ENCODE measurements at places on chromosomes 2 and 18.

DNA sequence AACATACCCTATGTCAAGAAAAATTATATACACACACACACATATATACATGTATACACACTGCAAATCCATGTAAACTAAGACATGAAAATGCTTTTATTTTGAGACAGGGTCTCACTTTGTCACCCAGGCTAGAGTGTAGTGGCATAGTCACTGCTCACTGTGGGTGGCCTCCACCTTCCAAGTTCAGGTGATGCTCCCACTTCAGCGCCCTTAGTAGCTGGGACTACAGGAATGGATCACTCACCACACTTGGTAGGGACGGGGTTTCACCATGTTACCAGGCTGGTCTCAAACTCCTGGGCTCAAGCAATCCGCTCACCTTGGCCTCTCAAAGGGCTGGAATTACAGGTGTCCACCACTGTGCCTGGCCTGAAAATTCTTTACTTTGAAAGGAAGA, 617.6 kb downstream of the NYAP2 start:
- DNase-seq, result no peak

DNA sequence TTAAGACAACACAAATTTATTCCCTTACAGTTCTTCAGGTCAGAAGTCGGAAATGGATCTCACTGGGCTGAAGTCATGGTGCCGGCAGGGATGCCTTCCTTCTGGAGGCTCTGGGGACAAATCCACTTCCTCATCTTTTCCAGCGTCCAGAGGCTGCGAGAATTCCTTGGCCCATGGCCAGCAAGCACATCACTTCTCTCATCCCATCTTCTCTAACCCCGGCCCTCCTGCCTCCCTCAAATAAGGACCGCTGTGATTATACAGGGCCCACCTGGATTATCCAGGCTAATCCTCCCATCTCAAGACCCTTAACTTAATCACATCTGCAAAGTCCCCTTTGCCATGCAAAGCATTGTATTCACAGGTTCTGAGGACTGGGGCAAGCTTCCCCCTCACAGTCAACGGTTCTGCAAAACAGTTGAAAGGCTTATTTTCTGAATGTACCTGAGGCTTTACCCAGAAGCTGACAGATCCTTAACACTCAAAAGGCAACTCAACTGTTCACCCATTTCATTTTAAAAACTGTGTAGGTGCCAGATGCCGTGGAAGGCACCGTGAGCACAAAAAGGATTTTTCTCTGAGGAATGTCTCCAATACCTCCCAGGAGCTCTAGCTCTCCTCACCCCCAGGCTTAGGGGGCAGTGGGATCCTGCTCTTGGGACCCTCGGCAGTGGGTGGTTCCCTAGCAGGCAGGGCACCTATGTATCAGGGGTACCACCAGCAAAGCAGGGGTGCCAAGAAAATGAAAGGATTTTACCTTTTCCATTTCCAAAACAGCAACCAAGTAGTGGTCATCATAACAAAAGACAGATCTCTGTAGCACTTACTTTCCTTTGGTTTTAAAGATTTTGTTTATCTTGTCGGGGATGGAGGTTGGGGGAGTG, 84.0 kb downstream of the KCTD1 start:
- no peak for DNase-seq

DNA sequence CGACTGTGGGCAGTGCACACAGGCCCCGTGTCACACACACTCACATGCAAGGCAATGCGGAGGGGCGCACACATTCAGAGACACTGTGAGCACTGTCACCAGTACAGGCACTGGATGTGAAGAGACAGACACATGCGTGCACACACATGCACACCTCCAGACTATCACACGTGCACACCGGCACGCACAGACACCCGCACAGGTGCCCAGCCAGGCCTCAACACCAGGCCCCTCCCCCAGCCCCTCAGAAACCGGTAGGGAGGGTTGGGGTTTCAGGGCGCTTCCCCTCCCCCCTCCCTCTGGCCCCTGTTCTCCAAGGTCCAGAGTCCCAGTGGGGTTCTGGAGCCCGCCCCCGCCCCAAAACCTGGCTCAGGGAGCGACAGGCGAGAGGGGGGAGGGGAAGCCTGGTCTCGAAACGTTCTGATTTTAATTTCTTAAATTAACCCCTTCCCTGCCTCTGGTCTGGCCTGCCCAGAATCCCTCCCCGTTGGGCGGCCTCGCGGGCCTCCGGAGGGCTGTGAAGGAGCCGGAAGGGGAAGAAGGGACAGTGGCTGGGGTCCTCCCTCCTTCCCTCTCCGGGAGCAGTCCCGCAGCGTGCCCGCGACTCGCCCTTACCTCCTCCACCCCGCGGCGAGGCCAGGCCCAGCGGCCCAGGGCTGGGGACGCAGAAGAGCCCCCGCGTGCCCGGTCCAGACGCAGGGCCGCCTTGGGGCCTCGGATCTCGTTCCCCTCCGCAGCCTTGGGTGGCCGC, 558 bp downstream of the FBXO41 start:
- DNase-seq, result no peak

- no peak for DNase-seq
These were observed 385.9 kb downstream of the TNS1 start for GRCh38 chr2:217616936-217617335.

DNA sequence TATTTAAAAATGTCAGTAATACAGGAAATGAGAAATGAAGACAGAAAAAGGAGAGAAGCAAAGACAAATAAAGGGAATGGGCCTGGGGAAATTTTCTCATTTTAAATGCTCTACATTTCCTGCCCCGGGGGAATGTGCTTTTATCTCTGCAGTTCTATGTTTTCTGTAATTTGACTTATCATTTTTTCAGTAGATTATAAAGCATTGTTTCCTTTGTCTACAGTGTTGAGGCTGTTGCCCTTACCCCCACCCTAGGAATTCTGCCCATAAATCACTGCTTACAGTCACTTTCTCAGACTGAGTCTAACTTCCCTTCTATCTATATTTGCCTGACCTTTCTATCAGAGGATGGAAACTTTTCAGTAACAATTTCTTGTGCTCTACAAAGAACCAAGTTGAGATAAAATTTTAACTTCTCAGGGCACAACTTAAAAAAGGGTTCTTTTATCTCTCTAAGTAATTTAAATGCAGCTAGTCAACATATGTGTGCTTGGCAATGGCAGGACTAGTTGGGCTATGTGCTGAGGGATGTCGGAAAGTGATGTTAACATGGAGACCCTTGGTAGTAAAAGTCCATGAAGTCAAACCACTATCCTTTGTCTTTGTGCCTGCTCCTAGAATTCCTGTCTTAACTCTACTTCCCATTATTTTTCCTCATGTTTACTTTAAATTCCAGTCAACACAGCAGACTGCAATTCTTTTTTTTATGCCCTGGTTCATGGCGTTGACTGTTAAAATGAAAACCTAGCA, 146.5 kb upstream of the MMADHC start:
- DNase-seq, result no peak

DNA sequence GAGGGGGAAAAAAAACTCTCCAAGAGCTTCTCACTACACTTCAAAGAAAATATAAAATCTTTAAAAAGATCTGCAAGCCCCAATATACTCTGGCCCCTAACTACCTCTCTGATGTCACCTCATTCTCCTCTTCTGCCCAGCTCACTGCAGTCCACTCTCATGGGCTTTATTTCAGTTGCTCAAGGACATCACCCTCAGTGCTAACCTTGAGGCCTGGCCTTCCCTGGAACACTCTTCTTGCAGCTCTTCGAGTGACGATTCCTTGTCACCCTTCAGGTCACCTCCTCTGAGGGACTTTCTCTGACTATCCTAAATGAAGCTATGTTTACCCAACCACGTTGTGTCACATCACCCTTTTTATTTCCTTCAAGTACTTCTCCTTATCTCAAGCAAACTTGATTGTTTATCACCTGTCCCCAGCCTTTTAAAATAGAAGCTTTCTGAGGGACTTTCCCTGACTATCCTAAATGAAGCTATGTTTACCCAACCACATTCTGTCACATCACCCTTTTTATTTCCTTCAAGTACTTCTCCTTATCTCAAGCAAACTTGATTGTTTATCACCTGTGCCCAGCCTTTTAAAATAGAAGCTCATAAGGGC, 10.4 kb downstream of the RTTN start:
- no peak for DNase-seq

GRCh38 chr2:128436479-128437203, 118.0 kb upstream of the HS6ST1 start:
- DNase-seq, result no peak

DNA sequence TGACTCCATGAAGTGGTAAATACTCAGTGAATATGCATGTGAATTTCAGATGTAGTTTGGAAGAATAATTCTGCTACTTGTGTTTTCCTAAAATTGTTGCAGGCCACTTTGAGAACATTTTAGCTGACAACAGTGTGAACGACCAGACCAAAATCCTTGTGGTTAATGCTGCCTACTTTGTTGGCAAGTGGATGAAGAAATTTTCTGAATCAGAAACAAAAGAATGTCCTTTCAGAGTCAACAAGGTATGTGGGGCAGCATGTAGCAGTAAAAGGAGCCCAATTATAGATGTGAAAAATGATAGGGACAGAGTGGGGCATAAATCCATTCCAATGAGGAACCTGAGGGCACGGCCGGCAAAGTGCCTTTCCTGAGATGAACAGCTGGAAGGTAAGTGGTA, 16.1 kb downstream of the SERPINB5 start:
- DNase-seq, result no peak

- DNase-seq, result no peak
These were observed 212.4 kb downstream of the ANAPC1 start for GRCh38 chr2:111671426-111672150.

DNA sequence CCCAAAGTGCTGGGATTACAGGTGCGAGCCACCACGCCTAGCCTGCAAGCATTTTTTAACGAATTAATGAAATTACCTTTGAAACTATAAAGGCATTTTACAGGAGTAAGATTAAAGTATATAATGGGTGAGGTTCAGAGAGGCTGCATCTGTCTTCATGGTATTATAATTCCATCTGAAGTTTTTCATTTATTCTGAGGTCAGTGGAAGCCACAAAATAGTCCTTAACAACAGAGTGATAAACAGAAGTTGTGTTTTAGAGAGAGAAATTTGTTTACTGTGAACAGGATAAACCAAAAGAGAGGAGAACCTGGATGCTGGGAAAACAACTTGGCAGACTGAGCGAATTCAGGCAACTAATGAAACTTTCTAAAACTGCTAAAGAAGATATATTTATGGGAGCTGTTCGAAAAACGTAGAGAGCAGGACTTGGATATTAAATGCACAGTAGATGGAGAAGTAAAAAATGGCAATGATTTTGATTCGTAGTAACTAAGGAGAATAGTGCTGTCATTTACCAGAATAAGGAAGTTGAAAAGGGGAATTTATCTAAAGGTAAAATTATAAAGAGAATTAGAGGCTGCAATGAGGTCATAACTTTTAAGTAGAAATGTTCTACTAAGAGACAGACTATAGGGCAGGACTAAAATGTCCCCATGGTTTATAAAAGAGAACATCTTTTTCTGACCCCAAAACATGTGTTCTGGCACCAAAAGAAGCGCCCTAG, 37.9 kb upstream of the ITGA4 start:
- DNase-seq, result no peak

GRCh38 chr2:102055346-102055990, 63.7 kb downstream of the IL1R2 start:
- DNase-seq, result no peak

- no peak for DNase-seq
These were observed 901.6 kb downstream of the EPHA4 start for GRCh38 chr2:220670511-220670910.

GRCh38 chr2:5319493-5319892, 372.7 kb upstream of the SOX11 start:
- DNase-seq, result no peak

GRCh38 chr2:1847846-1848598, 103.7 kb upstream of the PXDN start:
- DNase-seq, result no peak

GRCh38 chr18:60892441-60892840, 440.8 kb upstream of the CDH20 start:
- DNase-seq, result no peak

DNA sequence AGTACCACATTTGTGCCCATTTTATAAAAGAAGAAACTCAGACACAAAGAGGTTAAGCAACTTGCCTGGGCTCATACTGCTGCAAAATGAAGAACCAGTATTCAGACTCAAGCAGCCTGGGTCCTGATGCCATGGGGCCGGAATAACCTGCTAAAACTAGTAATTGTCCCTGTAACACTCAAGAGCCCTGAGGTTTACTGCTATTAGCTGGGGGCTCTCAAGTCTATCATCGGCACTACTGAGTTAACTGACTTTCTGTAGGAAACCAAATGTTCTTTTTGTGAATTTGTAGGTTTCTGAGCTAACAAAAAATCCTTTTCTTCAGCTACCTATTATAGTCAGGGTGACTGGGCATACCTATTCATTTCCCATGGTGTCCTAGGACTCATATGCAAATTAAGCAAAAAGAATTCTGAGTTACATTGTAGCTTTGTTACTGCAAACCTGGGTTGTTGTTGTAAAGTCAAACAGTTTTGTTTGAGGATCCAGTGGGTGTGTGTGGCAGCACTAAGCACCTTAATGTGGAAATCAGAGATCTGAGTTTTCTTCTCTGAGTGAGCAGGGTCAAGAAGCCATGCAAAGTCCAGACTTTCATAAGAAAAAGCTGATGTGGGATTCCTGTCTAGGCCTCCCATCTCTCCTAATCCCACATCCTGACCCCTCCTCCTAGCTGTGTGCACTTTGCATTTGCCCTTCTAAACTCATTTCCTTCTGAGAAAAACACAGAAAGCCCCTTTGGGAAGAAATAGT, 72.4 kb upstream of the TNP1 start:
- no peak for DNase-seq

GRCh38 chr2:145626301-145626700, 1106.4 kb upstream of the ZEB2 start:
- no peak for DNase-seq
